ENCODE measurements at places on chromosomes 2 and 18.

GRCh38 chr2:151197184-151198108, 64.2 kb downstream of the RBM43 start:
- no peak for DNase-seq

GRCh38 chr2:159925975-159926374, 128.0 kb upstream of the CD302 start:
- no peak for DNase-seq

- DNase-seq: no peak
These were observed 88.8 kb downstream of the LRP1B start for GRCh38 chr2:142041996-142042395.

- no peak for DNase-seq
These were observed 95.4 kb upstream of the ZNF532 start for GRCh38 chr18:58769321-58769720.

GRCh38 chr18:42178376-42179080, 223.5 kb downstream of the PIK3C3 start:
- no peak for DNase-seq

DNA sequence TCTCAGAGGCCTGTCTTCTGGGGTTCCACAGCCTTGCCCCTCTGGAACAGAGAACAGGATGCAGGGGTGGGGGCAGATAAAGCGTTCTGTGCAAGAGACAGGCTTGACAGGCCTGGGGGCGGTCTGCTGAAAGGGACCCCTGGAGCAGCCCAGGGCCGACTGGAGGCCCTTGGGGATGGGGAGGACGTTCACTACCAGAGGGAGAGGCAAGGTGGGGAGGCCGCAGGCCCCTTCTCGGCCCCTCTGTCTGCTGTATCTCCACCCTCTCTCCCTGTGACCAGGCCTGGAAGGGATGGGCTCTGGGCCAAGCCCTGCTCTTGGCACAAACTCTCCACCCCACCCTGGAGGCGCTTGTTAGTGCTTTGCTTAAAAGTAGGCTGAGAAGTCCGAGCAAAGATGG, 27.3 kb upstream of the INHBB start:
- DNase-seq: no peak

- no peak for DNase-seq
These were observed 72.2 kb downstream of the EMILIN2 start for GRCh38 chr18:2918761-2919550.

DNA sequence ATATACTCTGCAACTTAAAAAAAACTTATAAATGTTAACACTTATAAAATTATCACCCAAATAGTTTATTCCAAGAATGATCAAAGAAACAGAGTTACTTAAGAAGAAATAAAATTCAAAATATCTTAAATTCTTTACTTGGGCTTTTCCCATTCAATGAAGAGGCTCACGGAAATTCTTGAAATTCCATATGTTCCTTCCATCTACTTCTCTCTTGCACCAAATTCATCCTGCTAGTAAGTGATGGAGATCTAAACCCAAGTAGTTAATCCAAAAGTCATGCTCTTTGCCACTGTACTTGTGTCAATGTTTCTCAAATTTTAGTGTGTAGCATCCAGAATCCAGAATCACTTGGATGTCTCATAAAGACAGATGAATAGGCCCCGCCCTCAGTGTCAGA, 465.9 kb downstream of the TXNL1 start:
- DNase-seq: no peak

- DNase-seq: no peak
These were observed 112.2 kb downstream of the GALNT3 start for GRCh38 chr2:165681841-165682240.

DNA sequence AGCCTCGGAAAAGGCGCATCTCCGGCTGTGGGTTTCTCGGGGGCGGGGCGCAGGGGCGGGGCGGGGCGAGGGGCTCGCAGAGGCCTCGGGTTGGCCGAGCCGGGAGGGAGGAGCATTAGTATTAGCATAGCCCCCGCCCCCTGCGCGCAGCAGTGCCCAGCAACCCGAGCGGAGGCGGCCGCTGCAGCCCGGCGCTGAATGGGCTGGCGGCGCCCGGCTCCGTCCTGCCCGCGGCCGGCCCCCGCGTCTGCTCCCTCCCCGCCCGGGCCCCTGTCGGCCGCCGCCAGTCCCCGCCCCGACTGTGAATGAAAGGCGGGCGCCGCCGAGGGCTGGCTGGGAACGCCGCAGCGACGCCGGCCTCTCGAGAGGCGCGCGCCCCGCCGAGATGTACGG, at the start of gene EFR3B:
Gene EFR3B (plus strand): TSS at position 149 of the 393 bp plus-strand sequence. CDS start 237 bp downstream, at position 386.
- peak; percentile 89 for DNase-seq

DNA sequence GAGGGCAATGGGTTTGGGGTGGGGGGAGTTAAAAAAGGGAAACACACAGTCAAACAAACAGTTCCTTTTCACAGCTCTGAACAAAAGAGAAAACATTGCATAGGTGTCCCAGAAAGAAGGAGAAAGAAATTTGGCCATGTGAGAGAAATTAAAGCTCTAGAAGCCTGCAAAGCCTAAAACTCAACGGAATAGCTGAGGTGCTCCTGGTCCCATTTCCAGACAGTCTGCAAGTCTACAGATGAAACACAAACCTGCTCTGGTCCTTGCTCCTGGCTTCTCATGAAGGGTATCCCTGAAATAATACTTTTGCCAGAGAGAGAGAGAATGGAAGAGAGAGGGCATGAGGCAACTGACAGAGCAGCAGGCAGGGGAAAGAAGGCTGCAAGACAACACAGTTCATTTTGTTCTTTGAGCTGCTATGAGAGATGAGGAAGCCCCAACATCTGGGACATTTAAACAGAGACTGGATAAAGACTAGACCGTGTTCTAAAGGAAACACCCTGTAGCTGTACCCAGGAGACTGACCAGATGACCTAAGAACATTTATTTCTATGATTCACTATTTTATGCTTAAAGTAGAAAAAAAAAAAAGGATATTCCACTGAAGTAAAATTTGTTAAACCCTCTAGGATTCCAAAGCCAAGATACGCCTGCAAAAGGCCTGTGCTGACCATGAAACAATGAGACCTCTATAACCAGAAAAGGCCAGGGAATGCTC, 57.3 kb upstream of the CYP26B1 start:
- DNase-seq: no peak

DNA sequence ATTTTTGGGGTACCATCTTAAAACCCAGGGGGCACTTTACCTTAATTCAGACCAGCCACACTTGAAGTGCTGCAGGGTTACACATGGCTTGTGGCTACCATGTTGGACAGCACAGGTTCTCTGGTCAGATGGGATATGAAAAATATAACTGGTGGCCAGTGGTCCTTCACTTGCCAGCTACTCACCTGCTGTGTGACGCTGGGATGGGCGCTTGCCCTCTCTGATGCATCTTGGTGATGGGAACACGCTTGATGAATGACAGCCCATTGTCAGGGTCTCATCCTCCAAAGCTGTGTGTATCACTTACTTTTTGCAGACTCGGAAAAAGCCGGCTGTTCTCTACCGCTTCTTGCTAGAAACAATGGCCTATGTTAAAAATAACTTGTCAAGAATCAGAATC, 22.5 kb downstream of the HJURP start:
- DNase-seq: no peak

- DNase-seq: no peak
These were observed 61.7 kb downstream of the STK39 start for GRCh38 chr2:168185583-168186274.

DNA sequence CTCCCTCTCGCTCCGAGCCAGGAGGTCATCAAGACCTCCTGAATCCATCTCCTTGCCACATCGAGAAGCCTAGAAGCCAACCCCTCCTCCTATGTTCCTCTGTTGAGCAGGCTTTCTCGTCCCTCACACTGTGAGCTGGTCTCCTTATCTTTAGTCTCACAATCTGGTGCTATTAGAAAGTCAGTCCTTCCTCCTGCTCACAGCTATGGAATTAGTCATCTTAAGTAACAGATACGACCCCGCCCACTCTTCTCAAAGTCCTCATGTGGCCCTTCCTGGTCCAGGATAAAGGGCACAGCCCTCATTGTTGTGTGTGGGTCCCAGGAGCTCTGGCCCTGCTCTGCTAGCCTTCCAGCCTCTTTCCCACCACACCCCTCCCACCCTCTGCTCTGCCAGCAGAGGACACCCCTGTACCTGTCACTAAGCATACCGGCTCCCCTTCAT, 41.4 kb upstream of the TRIB2 start:
- no peak for DNase-seq

GRCh38 chr2:130303169-130303568, 39.5 kb upstream of the IMP4 start:
- no peak for DNase-seq

GRCh38 chr2:205967391-205968075, 118.4 kb downstream of the INO80D start:
- DNase-seq: no peak

DNA sequence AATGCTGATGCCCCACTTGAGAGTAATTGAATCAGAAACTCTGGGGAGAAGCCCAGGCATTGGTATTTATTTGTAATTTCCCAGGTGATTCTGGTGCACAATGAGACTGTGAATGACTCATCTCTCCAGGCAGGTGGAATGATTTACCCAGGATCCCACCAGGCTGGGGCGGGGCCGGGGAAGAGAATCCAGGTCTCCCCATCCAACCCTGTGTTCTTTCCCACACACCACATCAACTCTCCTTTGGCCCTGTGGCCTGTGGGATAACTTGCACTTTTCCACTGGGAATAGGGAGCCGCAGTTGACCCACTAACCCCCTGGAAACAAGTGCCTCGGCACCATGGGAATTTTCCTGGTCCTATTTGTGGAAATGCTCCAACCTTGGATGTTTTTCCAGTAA, 409.8 kb downstream of the ZNF521 start:
- no peak for DNase-seq

DNA sequence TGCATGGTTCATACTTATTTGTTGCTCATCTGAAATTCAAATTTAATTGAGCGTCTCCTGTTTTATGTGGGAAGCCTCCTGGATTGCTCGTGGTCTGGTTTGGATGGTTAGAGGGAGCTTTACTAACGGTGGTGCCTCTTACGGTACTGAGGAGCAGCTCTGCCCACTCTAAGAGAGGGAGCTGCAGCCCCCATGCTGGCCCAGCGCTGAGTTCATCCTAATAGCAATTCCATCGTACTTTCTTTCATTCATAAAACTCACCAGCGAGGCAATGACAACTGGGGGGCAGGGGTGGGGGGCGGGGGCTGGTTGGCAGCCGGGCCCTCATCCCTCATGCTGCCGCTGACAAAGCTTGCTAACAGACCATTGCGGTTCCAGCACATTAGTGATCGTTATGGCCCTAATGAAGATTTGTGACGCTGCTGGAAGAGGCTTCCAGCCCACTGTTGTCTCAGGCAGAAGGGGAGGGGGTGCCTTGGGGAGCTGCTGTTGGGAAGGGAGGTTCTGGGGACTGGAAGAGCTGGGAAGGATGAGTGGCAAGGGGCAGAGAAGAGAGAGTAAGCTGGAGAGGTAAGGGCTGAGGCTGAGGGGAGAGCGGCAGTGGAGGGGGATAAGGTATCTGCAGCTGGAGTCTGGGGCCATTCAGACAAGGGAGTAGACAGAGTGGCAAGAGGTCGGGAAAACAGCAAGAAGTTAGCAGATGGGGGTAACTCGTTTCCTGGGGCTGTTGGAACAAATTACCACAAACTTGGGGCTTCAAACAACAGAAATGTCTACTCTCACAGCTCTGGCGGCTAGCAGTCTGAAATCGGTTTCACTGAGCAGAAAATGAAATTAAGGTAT, 238.1 kb downstream of the LPIN1 start:
- DNase-seq: no peak

DNA sequence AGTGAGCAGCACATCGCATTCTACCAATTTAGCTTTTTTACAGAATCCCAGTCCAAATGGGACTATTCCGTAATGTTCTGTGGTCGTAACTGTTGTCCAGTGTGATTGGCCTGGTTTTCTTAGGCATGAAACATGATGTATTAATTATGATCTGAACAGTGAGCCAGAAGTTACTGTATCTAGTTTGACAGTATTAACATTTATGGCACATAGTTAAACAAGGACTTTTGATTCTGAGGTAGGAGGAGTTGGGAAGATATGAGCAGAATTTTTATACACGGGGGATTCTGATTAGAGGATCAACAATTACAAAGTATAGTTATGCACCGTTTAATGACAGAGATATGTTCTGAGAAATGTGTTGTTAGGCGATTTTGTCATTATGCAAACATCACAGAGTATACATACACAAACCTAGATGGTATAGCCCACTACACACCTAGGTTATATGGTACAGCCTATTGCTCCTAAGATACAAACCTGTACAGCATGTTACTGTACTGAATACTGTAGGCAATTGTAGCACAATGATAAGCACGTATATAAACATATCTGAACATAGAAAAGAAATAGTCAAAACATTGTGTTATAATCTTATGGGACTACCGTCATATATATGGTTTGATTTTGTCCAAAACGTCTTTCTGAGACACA, 85.0 kb downstream of the DPP10 start:
- no peak for DNase-seq

GRCh38 chr2:10921525-10921924, 9.8 kb downstream of the KCNF1 start:
- no peak for DNase-seq

GRCh38 chr2:1582891-1583341, 161.4 kb downstream of the PXDN start:
- DNase-seq: no peak

- DNase-seq: no peak
These were observed 32.7 kb downstream of the CELF4 start for GRCh38 chr18:37532917-37533316.

DNA sequence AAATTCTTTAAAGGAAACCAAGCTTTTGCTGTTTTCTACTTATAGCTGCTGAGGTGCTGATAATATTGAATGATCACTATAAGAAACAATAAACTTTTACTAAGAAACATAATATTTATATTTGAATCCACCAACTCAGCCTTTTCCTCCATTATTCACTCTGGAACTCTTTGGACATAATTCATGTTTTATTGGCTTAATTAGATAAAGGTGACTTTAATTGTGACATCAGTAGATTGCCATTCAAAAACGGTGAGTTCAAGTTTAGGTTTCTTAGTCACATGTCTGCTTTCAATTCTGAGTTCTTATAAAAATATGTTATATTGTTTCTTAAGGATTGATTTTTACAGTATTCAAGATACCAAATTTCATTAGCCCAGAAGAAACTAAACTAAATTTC, 24.0 kb downstream of the CCDC85A start:
- DNase-seq: no peak

GRCh38 chr2:134692499-134692898, 26.3 kb downstream of the TMEM163 start:
- DNase-seq: no peak

- DNase-seq: no peak
These were observed 33.1 kb downstream of the SEC11C start for GRCh38 chr18:59172664-59173249.

DNA sequence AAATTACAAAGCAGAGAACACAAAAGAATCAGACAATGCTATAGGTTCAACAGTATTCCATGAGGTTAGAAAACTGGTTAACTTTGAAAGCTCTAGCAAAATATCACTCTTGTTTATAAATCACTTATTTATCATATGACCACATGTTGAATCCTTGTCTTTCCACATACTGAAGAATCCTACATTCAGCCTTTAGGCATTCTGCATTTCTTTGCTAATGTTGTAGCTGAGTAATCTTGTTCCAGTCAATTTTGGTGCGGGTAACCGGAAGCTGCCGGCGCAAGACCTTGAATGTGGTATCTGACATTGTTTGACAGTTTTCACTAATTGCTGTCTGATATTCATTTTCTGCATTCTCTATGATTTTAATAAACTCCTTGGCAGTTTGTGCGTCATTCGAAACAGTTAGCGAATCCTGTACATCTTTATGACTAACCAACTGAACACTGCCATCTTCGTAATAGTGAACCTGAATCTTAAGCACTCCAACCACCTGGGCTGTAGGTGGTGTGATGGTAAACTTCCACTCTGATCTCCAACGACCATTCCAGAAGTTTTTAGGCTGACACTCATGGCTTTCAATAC, 154.1 kb downstream of the BAZ2B start:
- no peak for DNase-seq
